AG08396 (cell line): ENCODE measurements at places on chromosomes 12 and 14.

GRCh38 chr14:47826809-47827208, 151.4 kb upstream of the MDGA2 start:
- no peak for DNase-seq

DNA sequence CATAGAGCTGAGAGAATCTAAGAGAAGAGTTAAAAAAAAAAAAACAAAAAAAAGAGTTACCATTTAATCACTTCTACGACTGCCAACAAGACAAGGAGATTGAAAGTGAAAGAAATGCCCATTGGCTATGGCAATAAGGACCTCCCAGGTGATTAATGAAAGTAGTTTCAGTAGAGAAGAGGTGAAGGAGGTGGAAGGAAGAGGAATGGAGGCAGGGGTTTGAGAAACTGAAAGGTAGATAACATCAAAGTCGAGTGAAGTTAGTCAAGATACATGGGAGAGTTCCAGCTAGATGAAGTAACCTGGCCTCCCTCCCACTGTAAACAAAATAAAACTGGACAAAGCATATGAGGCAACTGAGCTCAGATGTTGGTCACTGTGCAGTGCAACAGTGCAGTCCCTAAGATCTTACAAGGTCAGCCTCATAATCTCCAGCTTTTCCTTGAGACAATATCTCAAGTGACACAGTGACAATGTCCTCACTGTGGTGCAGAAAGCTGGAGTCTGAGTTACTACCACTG, 118.0 kb upstream of the CCDC198 start:
- DNase-seq = no peak

- DNase-seq = no peak
Measured at GRCh38 chr12:31057671-31058070, 16.0 kb upstream of the DDX11 start.

DNA sequence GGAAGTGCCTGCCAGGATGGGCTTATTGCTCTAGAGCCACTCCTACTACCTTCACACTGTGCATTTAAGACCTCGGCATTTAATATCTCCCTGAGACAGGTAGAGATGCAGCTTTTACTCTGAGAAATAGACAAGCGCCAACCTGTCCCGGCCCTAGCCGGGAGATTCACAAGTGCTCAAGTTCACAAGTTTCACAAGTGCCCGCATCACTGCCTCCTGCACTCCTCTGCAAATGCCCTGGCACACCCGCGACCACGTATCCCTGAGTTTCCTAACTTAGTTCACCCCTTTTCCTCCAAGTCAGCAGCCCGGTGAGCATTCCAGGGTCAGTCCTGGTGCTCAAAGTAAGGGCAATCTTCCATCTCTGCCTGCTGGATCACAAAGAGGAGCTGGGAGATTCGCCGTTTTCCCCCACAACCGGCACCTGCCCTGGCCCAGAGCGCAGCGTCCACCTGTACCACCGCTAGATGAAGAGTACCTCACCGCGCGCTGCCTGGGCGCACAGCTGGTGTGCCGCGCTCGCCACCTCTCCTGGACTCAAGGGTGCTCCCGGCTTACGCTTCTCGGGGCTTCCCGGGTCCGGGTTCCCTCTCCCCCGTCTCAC, 5.0 kb upstream of the SLC38A4 start:
- peak; percentile 24 for DNase-seq

DNA sequence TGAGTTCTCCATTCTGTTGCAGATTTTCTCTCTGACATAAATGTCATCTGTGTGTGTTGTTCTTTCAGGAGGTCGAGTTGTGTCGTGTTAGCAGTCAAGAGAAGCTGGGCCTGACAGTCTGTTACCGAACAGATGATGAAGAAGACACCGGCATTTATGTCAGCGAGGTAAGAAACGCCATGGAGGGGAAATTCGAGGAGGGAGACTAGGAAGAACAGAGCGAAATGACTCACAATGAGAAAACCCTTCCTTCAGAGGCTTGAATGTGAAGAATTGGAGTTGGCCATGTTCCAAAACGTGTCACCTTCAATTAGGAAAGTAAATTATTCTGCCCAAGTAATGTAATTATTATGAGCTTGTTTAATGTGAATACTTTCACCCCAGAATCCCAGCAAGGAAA, 364.5 kb downstream of the PDZRN4 start:
- DNase-seq = no peak

DNA sequence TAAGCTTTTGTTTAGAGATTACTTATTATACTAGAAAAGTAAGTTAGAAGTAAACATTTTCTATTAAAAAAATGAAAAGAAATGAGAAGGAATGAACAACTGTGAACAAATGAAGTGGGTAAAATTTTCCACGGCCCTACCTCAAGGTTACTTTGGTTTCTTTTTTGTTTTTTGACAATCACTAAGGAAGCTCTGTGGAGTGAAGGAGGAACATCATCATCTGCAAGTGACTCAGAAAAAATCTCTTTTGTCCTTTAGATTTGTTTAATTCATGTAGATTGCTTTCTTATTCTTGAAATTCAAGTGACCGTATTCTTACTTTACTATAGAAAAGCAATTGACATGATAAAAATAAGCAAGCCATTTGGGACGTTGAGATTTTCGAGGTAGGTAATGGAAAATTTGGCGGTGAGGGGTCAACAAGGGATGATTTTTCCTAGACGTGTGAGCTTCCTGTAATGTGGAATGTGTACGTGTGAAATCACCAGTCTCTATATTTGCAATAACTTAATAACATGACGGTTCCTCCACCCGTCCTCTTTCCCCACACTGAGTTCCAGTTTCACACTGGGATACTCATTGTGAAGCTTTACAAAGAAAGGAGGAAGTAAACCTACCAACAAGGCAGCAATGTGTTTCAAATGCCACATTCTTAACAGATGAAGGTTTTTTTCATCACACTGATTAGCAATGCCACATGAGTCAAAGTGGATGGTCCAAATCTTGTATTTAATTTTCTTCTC, 62.3 kb upstream of the EGLN3 start:
- DNase-seq = no peak

DNA sequence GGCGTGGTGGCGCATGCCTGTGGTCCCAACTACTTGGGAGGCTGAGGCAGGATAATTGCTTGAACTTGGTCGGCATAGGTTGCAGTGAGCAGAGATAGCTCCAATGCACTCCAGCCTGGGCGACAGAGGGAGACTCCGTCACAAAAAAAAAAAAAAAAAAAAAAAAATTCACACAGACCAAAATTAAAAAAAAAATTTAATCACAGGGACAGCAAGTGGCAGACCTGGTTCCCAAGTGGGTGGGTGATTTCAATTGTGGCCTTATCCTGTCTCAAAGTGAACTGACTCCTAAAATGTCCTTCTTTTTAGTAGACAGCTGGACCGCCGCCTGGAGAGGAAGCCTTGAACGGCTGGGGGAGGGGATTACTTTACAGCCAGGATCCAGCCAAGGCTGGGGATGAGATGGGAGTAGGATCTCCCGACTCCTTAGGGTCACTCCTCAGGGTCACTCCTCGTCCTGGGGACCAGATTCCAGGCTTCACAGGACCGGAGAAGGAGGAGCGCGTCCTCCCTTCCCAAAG, 1.5 kb upstream of the KCNH3 start:
- DNase-seq = no peak

GRCh38 chr12:52203079-52203921, 11.5 kb upstream of the KRT80 start:
- peak; percentile 51 for DNase-seq

- no peak for DNase-seq
Measured at GRCh38 chr14:71536015-71536740, 396.1 kb upstream of the RGS6 start.

DNA sequence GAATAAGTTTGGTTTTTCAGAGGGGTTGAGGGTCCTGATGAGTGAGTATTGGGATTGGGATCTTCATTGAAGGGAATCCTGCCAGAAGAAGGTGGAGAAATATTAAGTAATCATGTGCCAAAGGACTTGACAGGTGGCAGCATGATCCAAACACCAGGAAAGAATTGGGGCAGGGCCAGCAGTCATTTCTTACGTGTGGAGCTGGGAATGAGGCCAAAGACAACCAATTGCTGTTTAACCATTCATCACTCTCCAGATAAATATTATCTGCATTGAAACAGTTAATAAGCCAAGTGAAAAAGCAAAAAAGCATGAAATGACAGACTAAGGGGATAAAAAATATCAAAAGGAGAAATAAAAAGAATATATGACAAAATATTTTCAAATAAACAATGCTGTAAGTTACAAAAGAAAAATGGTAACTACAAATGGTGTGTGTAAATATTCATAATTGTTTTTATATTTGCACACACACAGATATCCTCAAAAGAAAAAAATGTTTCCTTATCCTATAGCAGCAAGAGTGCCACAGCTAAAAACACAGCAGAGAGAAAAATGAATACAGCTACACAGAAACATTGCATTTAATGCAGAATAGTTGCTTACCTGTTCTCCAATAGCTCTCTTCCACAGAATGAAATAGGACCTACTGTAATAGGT, 26.2 kb downstream of the C2CD5 start:
- no peak for DNase-seq

DNA sequence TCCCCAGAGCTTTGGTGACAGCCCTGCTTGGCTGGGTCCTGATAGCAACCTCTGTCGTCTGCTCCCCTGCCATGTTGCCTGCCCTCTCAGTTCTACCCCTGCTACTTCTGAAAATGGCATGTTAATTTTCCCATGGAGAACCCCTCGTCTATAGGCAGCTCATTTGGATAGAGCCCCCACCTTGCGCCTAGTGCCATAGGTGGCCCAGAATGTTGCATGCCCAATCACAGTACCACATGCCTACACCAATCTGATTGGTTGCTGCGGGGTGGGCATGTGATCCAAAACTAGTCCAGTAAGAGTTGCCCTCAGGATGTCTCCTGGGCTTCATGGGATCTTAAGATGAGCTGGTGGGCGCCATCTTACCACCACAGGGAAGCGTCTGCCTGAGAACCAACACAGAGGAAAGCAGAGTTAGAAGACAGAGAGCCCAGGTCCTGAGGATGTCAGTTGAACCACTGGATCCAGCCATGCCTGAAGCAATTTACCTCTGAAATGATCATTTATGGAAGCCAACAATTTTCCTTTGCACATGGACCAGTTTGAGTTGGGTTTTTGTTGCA, 85.7 kb downstream of the PAPOLA start:
- no peak for DNase-seq

DNA sequence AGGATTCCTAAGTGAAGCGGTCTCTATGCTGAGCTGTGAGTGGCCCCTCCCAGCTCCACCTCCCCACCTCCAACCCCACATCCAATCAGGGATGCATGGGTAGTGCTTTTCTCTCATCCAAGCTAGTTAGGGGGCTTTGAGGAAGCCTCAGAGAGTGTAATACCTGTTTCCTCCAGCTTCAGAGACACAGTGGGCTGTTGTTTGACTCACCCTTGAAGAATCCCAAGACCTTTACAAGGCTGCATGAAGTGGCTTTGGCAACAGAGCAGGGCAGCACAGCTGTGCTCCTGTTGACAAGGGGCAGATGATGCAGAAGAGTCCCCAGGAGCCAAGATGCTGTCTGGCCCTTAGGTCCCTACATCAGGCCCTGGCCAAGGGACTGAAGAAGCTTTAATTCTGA, 27.1 kb upstream of the CLMN start:
- DNase-seq = no peak

GRCh38 chr12:19217446-19217845, 87.9 kb downstream of the PLEKHA5 start:
- DNase-seq = no peak

- DNase-seq = no peak
Measured at GRCh38 chr12:95634622-95635621, 83.6 kb upstream of the USP44 start.

- no peak for DNase-seq
Measured at GRCh38 chr14:50058113-50058512, 58.3 kb downstream of the VCPKMT start.

- DNase-seq = peak; percentile 15
Measured at GRCh38 chr14:65414961-65415589, 2.5 kb downstream of the FUT8 start.

- no peak for DNase-seq
Measured at GRCh38 chr12:110077800-110078199, 29.5 kb upstream of the C12orf76 start.

DNA sequence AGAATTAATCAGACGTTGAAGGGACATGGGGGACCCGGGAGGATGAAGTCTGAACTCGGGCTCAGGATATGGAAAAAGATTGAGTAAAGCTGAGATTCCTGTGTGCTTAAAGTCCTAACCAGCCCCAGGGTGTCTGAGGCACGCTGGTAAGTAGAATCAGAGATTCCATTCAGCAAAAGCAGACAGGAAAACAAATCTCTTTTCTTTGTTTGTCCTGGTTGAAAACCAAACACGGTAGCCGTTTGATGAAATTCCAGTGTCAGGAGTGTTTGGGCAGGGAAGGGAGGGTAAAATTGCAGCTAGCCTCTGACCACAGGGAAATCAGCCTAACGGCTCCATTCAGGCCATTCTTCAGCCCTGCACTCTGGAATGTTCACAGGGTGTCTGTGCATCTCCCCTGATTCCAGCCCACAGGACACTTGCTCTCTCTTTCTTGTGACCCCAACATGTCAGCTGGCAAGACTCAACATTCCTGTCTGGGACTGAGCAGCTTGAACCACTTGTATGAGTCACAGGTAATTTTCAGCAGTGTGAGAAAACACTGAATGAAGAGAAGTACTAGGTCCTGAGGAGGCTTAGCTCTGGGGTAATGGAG, 31.0 kb downstream of the NINJ2 start:
- peak; percentile 87 for DNase-seq

- no peak for DNase-seq
Measured at GRCh38 chr14:86491743-86492142, 961.8 kb downstream of the FLRT2 start.
